Uterus (tissue), 4 donors: ENCODE measurements at places on chromosomes 13 and 19.

GRCh38 chr13:79678100-79678499, 197.1 kb downstream of the NDFIP2 start:
- no peak for DNase-seq

- DNase-seq = no peak
These were observed 45.8 kb downstream of the TMEM255B start for GRCh38 chr13:113804703-113805430.

GRCh38 chr19:30049846-30050667, 108.0 kb downstream of the URI1 start:
- no peak for DNase-seq

DNA sequence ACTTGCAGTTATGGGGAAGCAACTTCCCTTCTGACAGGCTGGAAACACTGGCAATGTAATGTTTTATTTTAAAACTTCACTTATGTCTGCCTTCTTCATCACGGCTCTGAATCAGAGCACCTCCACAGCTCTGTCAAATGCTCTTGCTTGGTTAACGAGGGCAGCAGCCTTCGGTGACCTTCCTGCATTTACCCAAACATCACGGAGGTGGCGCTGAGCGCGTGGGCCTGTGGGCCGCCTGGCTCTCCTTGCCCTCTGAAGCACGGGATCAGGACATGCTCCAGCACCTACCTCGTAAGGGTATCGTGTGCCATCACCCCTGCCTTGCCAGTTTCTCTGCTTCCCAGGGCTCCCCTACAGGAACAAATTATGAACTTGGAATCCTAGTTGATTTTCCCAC, 310.0 kb downstream of the TEX29 start:
- no peak for DNase-seq

DNA sequence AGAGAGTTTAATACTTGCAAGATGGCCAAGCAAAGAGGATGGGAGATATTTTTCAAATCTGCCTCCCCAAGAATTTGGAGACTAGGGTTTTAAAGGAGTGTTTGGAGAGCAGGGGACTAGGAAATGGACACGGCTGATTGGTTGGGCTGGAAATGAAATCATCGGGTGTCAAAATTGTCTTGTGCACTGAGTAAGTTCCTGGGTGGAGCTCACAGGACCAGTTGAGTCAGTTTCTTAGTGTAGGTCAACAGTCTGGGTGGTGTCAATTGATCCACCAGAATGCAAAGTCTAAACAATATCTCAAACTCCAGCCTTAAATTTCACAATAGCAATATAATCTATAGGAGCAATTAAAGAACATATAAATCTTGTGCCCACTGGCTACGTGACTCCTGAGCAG, 23.0 kb upstream of the CEACAM4 start:
- no peak for DNase-seq

GRCh38 chr13:81394640-81395039, 1053.7 kb upstream of the SPRY2 start:
- no peak for DNase-seq

- no peak for DNase-seq
These were observed 224.1 kb downstream of the SLITRK6 start for GRCh38 chr13:85575110-85575509.

- peak; percentile 29 for DNase-seq
These were observed 1.1 kb upstream of the MRPL34 start for GRCh38 chr19:17304386-17305215.

GRCh38 chr13:25281193-25281934, 5.9 kb downstream of the MTMR6 start:
- no peak for DNase-seq

DNA sequence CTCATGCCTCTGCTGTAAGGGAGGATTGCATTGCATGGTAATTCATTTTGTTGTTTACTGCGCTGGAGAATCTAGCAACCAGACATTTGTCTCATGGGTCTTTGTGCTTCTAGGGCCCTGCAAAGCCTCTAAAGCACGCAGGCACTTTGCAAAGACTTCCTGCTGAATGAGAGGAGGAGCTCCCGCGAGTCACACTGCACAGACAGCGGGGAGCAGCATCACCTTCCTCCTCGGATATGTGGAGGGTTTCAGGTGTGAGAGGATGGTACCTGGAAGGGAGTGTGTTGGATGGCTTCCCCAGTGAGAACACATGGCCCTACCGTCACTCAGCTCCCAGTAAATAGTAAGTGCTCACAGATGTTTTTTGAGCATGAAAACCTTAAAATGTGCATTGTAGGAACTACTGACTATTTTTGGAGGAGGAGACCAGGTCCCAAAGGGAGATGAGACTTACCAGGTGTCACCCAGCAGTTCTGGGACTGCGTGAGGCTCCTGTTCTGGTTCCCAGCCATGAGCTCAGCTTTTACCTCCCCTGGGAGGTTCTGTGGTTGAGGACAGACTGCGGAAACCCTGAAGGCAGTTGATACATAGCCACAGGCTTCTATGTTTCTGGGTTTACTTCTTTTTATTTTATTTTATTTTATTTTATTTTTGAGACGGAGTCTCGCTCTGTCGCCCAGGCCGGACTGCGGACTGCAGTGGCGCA, 278.0 kb downstream of the FGF9 start:
- no peak for DNase-seq

- no peak for DNase-seq
These were observed 22.5 kb upstream of the VSTM2B start for GRCh38 chr19:29503140-29503758.

DNA sequence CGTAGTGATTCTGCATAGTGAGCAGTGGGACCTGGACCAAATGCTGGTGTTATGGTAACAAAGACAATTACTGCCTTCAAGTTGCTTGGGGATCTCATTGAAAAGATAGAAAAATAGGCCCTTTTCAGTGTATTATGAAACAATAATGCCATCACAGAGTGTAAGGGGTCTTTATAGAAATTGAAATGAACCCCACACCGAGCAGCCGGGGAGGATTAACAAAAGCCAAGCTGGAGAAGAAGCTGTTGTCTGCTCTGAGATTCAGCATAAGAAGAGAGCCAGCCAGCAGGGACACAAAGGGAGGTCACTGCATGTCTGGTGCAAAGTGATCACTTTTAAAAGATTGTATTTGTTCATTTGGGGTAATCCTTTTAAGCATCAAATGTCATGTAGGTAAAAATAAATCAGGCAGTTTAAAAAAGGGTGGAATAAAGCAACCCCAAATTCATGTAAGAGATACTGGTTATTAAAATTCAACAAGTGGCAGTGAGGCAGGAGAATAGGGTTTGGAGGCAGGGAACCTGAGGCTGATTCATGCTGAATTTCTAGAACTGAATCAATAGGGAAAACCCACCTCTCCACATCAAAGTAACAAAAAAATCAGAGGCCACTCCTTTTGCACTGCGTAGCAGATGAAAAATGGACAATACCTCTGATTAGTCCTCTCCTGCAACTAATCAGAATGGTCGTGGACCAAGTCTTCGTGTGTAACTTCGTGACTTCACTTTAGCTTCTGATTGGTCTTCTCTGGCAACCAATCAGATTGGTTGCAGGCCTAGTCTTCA, 1548.3 kb upstream of the SLC10A2 start:
- DNase-seq = no peak

DNA sequence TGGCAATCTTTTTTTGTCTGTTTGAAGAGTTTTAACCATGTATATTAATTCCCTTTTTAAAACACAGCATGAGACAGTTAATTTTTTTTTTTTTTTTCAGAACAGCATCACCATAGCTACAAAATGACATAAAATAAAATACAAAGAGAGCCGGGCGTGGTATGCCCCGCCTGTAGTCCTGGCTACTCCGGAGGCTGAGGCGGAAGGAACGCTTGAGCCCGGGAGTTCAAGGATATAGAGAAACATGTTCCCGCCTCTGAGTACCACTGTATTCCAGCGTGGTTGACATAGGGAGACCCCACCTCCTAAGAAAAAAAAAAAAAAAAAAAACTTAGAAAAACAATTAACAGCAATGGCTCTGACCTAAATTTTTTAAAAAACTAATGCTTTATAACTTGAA, 10.0 kb upstream of the INSR start:
- DNase-seq = no peak

- DNase-seq = no peak
These were observed 22.6 kb upstream of the CDC16 start for GRCh38 chr13:114212158-114212495.

DNA sequence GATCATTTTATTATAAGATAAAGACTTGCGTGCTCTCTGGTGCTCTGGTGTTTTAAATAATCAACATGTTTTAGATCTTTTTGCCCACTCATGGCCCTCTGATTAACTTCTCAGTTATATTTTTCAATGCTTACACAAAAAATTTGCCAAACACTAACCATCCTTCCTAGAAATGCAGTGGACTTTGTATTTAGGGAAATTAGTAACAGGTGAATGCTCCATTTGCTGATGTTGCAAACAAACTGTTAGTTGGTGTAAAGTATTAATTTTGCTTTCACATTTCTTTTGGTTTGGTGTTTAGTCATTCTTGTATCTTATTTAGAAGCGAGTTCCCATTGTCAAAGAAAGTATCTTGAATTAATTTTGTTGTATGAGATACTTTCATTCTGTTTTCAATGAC, 2.7 kb downstream of the KL start:
- no peak for DNase-seq
